Testis (tissue), 5 donors: ENCODE measurements at places on chromosomes 7 and 10.

DNA sequence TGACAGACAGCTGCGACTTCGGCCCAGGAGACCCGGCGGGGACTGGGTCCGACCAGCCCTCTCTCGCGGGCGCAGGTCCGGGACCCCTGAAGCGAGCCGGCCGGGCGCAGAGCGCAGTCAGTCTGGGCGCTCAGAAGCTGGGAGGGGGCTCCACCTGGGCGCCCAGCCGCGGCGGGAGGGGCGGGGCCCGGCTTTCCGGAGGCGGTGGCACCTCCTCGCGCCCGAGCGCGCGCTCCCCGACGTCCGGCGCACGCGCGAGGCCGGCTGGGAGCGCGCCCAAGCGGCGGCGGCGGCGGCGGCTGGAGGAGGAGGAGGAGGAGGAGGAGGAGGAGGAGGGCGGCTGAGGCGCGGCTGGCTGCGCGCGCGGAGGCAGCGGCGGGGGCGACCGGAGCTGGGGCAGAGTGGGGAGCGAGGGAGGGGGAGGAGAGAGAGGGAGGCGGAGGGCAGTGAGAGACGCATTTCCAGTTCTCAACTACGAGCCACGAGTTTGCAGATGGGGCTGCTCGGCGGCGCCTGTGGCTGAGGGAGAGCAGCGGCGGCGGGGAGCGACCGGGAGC is at the start of gene PALS2:
Gene PALS2, plus strand, starts transcription at position 456 of the 557 bp plus-strand sequence. CDS start 50,216 bp downstream, outside the sequence.
- H3K4me1 ChIP-seq: peaks cover 7% of the 10 kb centered on the region
- peak within 1 kb of the TSS; percentile 73 for H3K27ac ChIP-seq
- no peaks in the 10 kb centered on the region for H3K36me3 ChIP-seq
- H3K4me3 ChIP-seq: peak within 1 kb of the TSS; percentile 68

DNA sequence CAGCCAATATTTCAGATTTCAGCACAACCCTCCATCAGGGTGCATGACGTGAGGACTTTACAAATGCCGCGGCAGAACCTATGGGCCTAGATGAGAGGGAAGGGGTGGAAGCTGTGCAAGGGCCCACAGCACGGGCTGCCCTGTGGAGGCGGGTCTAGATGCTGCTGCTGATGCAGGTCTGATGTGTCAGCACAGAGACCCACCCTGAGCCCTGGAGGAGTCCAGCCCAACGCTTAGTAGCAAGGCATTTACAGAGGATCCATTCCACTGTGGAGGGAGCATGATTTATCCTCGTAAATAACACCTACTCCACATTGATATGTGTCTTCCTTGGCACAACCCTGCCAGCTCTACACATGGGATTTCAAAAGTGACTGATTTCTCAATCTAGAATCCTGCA is 48.5 kb downstream of the MYL10 start:
- H3K27ac ChIP-seq: no peak overlapping the region
- H3K4me1 ChIP-seq: no peaks in the 10 kb centered on the region
- no peak for DNase-seq
- no peak overlapping the region for H3K4me3 ChIP-seq
- no peaks in the 10 kb centered on the region for H3K36me3 ChIP-seq
- no peaks in the 10 kb centered on the region for H3K27me3 ChIP-seq

GRCh38 chr10:86595496-86595895 is 58.9 kb upstream of the OPN4 start:
- H3K27ac ChIP-seq: no peak overlapping the region
- no peaks in the 10 kb centered on the region for H3K36me3 ChIP-seq
- no peaks in the 10 kb centered on the region for H3K27me3 ChIP-seq
- H3K4me3 ChIP-seq: no peak overlapping the region

DNA sequence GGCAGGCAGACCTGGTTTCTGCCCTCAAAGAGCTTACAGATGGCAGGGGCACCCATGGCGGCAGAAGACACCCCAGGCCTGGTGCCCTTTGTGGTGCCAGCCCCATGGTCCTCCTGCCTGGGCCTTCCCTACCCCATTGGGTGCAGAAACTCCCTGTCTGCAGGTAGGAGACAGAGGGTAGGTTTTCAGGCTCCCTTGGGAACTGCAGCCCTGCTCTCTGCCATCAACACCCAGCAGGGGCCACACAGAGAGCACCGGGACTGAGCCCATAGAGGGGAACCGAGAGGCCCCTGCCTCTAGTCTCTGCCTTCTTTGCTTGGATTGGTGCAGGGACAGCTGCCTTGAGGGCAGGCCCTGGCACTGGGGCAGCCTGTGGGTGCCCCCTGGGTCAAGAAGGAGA is 52.6 kb downstream of the GTF2IRD1 start:
- no peaks in the 10 kb centered on the region for H3K27me3 ChIP-seq
- DNase-seq: no peak
- no peaks in the 10 kb centered on the region for H3K4me1 ChIP-seq
- no peaks in the 10 kb centered on the region for H3K36me3 ChIP-seq

GRCh38 chr7:128694738-128695137 is 22.6 kb downstream of the GARIN1A start:
- H3K36me3 ChIP-seq: no peaks in the 10 kb centered on the region
- H3K27me3 ChIP-seq: no peaks in the 10 kb centered on the region
- no peak overlapping the region for H3K4me3 ChIP-seq
- DNase-seq: no peak
- no peak overlapping the region for H3K27ac ChIP-seq

- H3K27ac ChIP-seq: no peak overlapping the region
- no peaks in the 10 kb centered on the region for H3K36me3 ChIP-seq
- no peak for DNase-seq
- H3K4me1 ChIP-seq: peaks cover 3% of the 10 kb centered on the region
- no peak overlapping the region for H3K4me3 ChIP-seq
Observed at GRCh38 chr10:120643351-120643750, 186.3 kb downstream of the PLPP4 start.

DNA sequence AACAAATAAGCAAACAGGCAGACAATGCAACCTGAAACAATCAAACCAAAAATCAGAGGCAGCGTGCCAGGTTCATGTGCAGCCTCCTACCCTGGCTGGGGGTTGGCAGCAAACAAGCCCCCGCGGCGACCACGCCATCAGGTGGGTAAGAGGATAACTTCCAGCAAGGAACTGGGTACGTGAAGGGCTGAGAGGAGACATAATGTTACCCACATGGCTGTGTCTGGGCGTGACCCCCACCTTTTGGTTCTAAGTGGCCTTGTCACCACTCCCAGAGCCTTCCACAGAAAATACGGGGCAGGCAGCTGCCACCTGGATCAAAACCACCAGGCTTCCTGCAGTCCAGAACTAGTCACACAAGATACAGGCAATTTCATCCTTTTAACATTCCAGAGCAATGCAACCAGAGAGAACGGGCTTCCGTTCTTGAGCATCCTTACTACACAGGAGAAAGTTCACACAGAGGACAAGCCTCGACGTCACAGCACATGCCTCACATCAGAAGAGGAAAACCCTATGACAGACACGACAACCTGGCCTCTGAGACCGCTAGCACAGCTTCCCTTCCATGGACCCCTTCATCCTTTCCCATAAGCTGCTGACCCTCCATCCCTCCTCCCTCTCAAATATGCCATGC is 171.0 kb downstream of the GRID1 start:
- H3K36me3 ChIP-seq: no peaks in the 10 kb centered on the region
- no peaks in the 10 kb centered on the region for H3K4me1 ChIP-seq
- H3K4me3 ChIP-seq: no peak overlapping the region
- DNase-seq: no peak
- no peaks in the 10 kb centered on the region for H3K27me3 ChIP-seq

- H3K4me3 ChIP-seq: no peak overlapping the region
- no peaks in the 10 kb centered on the region for H3K27me3 ChIP-seq
Observed at GRCh38 chr7:13850185-13850752, 139.2 kb downstream of the ETV1 start.

- H3K4me3 ChIP-seq: no peak overlapping the region
- no peak for DNase-seq
- H3K36me3 ChIP-seq: no peaks in the 10 kb centered on the region
- H3K27me3 ChIP-seq: no peaks in the 10 kb centered on the region
- H3K4me1 ChIP-seq: peaks cover 3% of the 10 kb centered on the region
Observed at GRCh38 chr7:159107161-159107892, 37.3 kb downstream of the VIPR2 start.

DNA sequence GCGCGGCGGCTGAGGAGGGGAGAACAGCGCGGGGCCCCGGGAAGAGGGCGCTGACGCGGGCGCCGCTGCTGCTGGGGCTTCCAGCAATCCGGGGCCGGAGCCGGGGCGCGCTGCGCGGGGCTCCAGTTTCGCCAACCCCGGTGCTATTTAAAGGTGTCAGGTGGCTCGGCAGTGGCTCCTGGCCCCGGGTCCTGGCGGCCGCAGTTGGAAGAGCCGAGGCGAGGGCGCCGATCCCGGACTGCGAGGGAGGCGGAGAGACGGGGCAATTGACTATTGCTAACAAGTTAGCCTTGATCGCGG is 347 bp downstream of the LBX1 start:
- no peak overlapping the region for H3K27ac ChIP-seq
- peaks cover 16% of the 10 kb centered on the region for H3K4me1 ChIP-seq
- DNase-seq: no peak
- no peaks in the 10 kb centered on the region for H3K36me3 ChIP-seq
- H3K27me3 ChIP-seq: peaks cover 10% of the 10 kb centered on the region

- DNase-seq: no peak
- no peaks in the 10 kb centered on the region for H3K36me3 ChIP-seq
- no peaks in the 10 kb centered on the region for H3K27me3 ChIP-seq
- H3K4me3 ChIP-seq: peak overlapping the region; percentile 2
Observed at GRCh38 chr10:25465582-25466372, 291.0 kb downstream of the GPR158 start.

DNA sequence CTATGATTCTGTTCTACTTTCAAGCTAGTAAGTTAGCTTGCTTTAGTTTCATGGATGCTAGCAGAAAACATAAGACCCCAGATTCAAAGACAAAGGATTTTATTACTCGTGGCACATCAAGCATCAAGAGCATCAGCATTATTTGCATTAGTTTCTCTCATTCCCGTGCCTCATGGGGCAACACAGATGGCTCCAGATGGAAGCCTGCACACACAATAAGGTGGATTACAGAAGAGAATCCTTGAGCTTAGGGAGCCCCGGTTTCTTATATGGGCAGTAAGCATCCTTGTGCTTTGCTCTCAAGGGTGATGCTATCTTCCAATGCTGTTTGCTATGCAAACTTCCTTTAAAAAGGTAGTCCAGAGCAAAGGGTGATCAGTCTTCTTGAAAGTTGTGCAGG is 10.7 kb upstream of the CAPZA2 start:
- H3K4me3 ChIP-seq: no peak overlapping the region
- DNase-seq: no peak
- no peak overlapping the region for H3K27ac ChIP-seq
- no peaks in the 10 kb centered on the region for H3K27me3 ChIP-seq
- H3K36me3 ChIP-seq: no peaks in the 10 kb centered on the region

DNA sequence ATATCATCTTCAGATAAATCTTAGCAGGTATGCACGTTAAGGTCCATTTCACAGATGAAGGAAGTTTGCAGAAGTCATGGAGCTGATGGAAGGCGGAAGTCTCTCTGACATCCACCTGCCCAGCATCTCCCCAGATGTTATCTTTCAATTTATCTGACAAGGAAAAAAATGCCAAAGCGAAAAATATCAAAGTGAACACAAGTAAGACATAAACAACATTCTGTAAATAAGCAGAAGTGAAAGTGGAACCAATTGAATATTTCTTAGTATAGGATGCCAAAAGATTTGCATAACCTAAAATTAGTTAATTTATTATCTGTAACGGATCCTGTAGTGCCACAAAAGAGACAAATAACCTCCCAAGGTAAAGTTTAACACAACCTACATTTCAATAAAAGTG is 73.6 kb upstream of the NEBL start:
- no peak overlapping the region for H3K27ac ChIP-seq
- H3K4me3 ChIP-seq: no peak overlapping the region
- H3K36me3 ChIP-seq: no peaks in the 10 kb centered on the region
- no peaks in the 10 kb centered on the region for H3K27me3 ChIP-seq
- no peak for DNase-seq

- H3K27ac ChIP-seq: no peak overlapping the region
- H3K4me3 ChIP-seq: no peak overlapping the region
- DNase-seq: no peak
Observed at GRCh38 chr10:32317795-32318357, 29.1 kb downstream of the EPC1 start.

DNA sequence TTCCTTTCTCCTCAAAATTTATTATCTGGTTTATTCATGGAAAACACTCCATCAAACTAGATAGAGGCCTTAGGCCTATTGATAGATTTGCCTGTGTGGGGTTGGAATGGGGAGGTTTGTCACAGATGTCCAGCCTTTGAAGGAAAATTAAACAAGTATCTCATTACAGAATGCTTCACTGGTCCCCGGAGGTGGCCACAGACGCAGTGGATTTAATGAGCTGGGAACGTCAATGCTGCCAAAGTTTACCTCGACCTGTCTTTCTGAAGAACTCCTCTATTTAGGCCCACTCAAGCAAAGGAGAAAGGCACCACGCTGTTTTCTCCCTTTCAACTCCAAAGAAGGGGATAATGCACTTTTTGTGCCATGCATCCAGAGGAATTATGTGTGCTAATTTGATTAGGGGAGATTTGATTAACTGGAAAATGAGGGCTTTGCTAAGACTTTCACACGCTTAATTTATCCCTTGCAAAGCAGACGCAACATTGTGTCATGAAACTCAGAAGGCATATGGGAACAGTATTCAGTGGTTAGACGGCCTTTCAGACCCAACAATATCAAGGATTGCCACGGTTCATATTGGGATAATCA is 558.8 kb upstream of the GALNT17 start:
- no peaks in the 10 kb centered on the region for H3K27me3 ChIP-seq
- H3K27ac ChIP-seq: no peak overlapping the region
- no peak for DNase-seq
- no peaks in the 10 kb centered on the region for H3K36me3 ChIP-seq
- no peak overlapping the region for H3K4me3 ChIP-seq

DNA sequence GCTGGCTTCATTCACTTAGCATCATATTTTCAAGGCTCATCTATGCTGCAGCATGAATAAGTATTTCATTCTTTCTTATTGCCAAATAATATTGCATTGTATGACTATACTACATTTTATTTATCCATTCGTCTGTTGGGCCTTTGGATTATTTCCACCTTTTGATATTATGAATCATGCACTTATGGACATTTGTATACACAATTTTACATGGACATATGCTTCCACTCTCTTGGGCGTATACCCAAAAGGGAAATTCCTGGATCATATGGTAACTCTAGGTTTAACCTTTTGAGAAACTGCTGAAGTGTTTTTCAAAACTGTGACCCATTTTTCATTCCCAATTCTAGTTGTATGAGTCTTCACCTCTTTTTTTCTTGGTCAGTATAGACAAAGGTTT is 80.3 kb upstream of the GNAI1 start:
- H3K27ac ChIP-seq: no peak overlapping the region
- H3K4me3 ChIP-seq: no peak overlapping the region
- no peaks in the 10 kb centered on the region for H3K27me3 ChIP-seq
- H3K4me1 ChIP-seq: no peaks in the 10 kb centered on the region
- H3K36me3 ChIP-seq: no peaks in the 10 kb centered on the region
- DNase-seq: no peak
